Uterus (tissue), 4 donors: ENCODE measurements at places on chromosomes 16 and 17.

- DNase-seq = peak; percentile 42
These were observed 199.1 kb downstream of the KATNIP start for GRCh38 chr16:27748868-27749546.

- no peak for DNase-seq
These were observed 4.5 kb downstream of the TMEM238L start for GRCh38 chr17:10799407-10799806.

GRCh38 chr17:45132320-45132571 is at the start of gene PLCD3:
Gene PLCD3, minus strand, starts transcription at chr17:45132515. Its CDS starts 105 bp downstream, at chr17:45132410.
- no peak for DNase-seq

DNA sequence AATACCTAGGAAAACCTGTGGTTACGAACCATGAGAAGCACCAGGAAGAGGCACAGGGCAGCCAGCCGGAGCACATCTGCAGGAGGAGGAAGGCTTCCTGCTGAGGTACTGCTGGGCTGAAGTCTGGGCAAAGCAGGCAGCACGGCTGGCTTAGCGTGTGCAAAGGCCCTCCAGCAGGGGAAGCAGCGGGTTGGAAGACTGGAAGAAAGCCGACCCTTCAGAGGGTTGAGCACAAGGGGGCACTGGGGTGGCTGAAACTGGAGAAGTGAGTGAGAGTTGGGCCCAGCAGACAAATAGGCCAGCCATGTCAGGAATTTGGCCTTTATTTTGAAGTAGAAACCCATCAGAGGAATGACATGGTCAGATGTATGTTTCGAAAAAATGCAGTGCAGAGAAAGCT is 12.1 kb upstream of the HSD3B7 start:
- no peak for DNase-seq

DNA sequence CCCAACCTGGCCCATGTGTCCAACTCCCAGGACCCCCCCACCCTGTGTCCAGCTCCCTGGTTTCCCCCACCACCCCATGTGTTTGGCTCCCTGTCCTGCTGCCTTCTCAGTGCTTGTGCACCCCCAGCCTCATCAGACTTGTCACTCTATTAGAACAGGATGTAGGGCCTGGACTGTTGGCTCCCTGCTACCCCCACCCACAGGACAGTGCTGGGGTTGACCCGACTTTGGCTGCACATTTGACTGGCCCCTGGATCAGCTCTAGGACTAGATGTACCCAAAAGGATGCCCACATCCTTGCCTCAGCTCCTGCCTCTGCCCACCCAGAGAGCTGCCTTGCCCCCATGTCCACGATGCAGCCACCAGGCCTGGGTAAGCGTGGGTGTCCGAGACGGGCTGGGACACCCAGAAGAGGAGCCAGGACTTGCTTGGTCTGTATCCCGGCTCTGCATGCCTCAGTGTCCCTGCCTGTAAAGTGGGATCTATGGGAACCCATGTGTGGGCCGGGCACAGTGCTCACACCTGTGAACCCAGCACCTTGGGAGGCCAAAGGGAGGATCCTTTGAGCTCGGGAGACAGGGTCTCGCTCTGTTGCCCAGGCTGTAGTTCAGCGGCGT is 1.5 kb upstream of the CCDC57 start:
- DNase-seq = no peak

DNA sequence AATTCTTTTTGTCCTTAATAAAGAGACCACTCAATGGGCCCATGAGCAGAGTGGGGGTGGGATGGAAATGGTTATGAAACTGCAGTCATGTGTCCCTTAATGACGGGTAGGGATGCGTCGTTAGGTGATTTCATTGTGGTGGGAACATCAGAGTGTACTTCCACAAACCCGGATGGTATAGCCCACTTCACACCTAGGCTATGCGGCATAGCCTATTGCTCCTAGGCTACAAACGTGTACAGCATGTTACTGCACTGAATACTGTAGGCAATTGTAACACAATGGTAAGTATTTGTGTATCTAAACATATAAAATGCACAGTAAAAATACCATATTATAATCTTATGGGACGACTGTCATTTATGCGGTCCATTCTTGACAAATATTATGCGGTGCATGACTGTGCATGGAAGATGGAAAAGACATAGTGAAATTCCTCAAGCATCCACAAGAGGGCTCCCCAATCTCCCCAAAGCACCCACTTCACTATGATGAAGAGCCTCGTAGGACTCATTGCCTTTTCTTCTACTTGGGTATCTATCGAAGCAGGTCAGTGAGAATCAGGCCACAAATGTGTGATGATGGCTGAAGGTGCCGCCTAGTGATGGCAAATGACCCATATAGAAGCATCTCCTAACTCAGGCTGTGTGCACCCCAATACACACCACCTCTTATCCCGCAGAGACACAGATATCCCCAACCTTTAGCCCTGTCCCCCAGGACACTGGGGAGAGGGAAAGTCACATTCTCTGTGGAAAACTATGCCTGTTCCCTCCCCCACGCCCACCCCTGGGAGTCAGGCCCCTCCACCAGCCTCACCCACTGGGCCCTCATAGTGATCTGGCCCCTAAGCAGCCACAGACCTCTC is 43.5 kb downstream of the TBX21 start:
- DNase-seq = no peak

- no peak for DNase-seq
These were observed 238.3 kb downstream of the XYLT1 start for GRCh38 chr16:17232487-17232886.

- no peak for DNase-seq
These were observed 55.3 kb downstream of the CCDC57 start for GRCh38 chr17:82157046-82158035.

DNA sequence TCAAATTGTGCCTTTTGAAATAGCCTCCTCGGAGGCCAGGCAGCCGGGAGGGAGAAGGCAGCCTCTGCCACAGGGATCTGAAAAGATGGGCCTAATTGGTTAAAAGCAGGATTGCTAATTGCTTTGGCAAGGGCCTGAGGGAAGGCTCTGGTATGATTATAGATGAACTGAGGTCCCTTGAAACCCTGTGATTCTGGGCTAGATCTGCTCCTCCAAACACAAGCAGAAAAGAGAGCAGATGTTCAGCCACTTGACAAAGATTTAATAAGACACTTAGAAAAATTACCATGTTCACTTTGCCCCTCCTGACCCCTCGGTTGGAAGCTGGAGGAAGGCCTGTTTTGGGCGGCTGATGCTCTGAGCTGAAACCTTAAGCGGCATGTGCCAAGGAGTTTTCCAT is 209.5 kb upstream of the MPHOSPH6 start:
- DNase-seq = no peak

- no peak for DNase-seq
These were observed at the start of gene LHX1 for GRCh38 chr17:36937001-36937958. Gene LHX1, plus strand, starts transcription at chr17:36937475. Its CDS starts 723 bp downstream, at chr17:36938198.

DNA sequence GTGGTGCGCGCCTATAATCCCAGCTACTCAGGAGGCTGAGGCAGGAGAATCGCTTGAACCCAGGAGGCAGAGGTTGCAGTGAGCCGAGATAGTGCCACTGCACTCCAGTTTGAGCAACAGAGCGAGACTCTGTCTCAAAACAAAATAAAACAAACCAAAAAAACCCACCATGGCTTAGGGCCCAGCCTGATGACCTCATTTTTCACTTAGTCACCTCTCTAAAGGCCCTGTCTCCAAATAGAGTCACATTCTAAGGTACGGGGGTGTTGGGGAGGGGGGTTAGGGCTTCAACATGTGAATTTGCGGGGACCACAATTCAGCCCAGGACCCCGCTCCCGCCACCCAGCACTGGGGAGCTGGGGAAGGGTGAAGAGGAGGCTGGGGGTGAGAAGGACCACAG is 1.4 kb upstream of the STH start:
- DNase-seq = no peak

- DNase-seq = no peak
These were observed 28.2 kb downstream of the MAP1LC3B start for GRCh38 chr16:87420026-87421002.

GRCh38 chr16:74297145-74297665 is 591 bp downstream of the PSMD7 start:
- DNase-seq = no peak

- DNase-seq = no peak
These were observed 8.8 kb upstream of the DNASE1 start for GRCh38 chr16:3645504-3646347.

- DNase-seq = no peak
These were observed 64.8 kb downstream of the CACNG1 start for GRCh38 chr17:67109111-67109510.

DNA sequence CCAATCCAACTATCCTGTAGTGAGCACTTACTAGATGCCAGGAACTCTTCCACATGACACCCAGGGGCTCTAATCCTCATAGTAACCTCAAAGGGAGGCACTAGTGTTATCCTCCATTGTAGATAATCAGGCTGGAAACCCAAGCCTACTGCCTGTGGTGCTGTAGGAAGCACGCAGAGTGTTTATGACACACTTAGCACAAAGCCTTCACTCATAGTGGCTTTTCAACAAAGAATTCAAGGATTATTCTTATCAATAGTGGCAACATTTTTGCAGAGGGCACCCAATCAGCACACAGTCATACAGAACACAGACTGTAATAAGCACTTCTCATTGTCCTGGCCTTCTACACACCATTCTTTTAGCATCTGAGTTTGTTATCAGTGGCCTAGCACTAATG is 18.5 kb upstream of the SOX9 start:
- DNase-seq = no peak

DNA sequence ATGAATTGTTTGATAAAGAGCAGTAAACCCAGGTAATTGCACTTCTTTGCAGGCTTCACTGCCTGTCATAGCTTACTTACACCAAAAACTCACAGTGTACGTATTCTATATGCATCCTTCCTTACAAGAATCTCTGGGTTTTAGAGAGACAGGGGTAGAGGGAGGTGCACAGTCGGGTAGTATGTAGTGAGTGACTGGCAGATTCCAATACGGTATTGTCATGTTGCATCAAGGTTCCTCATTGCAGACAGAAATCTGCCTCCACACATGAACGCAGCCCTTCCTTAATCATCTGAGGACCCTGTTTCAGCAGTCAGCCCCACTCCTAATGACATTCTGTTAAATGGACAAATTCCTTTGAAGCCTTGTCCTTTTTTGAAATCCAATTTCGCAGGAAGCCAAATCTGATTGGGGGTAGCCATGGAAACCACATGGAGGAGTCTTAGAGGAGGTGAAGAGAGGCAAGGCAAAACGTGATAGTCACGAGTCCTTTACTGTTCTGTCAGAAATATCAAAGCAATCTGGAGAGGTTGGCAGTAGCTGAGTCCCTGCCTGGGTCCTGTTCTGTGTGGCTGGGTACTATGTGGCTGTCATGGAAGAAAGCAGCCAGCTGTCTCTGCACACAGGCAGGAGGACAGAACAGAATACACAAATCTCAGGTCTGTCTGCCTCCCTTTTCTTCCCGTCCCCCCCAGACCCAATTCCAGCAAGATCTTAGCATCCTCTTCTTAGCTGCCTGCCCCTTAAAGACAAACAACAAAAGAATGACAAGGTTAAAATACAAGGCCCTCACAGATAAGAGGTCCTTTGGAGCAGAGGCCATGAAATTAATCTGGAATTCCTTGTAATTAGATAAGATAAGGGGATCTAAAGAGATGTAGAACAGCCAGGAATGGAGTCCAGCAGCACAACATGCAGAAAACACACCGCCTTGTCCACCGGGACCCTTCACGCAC is 3.1 kb upstream of the SKAP1 start:
- DNase-seq = no peak

GRCh38 chr16:24553983-24554382 is 14.6 kb downstream of the RBBP6 start:
- no peak for DNase-seq

DNA sequence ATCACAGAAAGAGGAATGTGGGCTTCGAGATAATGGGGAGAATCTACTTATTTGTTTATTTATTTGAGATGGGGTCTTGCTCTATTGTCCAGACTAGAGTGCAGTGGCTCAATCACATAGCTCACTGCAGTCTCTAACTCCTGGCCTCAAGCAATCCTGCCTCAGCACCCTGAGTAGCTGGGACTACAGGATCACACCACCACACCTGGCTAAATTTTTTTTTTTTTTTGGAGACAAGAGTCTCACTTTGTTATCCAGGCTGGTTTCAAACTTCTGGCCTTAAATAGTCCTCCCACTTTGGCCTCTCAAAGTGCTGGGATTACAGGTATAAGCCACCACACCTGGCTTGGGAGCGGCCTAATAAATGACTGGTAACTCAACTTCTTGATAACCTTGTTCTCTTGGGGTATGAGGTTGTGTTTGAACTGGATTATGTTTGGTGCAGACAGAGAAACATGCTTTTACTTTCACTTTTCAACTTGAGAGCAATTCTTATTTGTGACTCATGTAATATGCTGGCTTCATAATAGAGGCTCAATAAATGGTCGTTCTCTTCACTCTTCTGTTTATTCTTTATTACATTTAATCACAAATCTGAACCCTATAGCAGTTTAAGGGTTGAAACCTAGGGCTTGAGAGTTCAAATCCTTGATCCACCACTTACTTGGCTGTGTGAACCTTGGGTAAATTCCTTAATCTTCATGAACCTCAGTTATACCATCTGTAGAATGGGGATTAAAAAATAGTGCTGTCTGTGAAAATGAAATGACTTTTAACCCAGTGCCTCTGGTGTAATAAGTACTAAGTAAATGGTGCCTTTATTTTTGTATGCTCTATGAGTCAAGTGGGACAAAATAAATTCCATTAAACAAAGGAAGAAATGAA is 129.1 kb upstream of the HS3ST2 start:
- no peak for DNase-seq

DNA sequence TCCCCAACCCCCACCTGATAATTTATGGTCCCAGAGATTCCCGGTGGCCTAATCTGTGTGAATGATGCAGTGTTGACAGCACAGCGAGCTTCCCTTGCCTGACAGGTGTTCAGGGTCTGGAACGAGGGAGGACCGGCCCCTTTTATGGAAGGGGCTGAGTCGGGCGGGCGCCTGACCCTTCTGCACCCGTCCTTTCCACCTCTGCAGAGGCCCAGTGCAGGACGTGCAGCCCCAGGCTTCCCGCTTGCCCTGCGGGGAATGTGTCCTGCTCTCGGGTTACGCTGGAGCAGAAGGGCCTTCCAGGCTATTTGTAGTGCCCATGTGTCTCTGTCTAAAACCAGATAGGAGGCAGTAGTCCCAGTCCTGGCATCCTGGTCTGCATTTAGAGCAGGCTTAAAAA is 16.2 kb downstream of the SMTNL2 start:
- no peak for DNase-seq

- DNase-seq = peak; percentile 86
These were observed at the start of gene PEX12 for GRCh38 chr17:35578197-35578928. Gene PEX12, minus strand, starts transcription at chr17:35578571. Its CDS starts 550 bp downstream, at chr17:35578021.

DNA sequence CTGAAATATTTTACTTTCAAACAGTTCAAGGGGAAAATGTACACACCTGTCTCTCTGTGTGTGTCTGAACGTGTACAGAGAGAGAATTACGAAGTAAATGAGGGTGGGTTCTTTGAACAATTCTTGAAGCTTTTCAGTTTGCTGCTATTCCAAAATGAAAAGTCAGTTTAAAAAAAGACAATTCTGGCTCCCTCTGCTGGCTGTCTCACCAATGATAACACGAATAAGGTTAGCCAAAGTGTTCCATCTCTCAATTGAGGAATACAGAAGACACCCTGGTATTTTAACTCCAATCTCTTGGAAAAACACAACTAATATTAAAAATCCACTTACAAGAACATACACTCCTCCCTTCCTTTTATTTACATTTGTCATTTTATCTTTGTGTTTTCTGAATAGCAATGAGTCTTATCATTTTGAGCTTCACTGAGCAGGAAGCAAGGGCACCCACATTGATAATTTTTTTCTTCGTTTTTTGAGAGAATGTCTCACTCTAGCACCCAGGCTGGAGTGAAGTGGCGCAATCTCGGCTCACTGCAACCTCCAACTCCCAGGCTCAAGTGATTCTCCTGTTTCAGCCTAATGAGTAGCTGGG is 20.5 kb downstream of the EFTUD2 start:
- no peak for DNase-seq

- DNase-seq = no peak
These were observed 85.9 kb upstream of the TOB1 start for GRCh38 chr17:50952013-50952412.
